ENCODE measurements at places on chromosomes 11 and 22.
A peak's percentile ranks its signal among the peaks of the same experiment; 100 is the strongest.

DNA sequence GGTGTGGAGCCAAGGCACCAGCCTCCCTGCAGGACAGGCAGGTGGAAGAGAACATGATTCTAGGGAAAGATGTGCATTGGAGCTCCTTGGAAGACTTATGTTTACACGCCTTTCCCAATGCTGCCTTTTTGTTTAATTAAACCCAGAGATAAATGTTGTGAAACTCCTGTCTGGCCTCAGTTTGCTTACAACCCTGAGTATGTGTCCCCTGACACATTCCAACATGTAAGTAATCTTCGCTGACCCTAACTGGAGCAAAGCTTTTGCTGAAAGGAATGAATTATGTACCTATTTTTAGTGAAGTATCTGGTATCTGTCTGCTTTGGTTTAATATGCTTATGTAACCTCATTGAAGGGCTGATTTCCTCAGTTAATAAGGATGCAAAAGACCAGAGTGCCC, 56.7 kb downstream of the APIP start:
- no peak for DNase-seq

DNA sequence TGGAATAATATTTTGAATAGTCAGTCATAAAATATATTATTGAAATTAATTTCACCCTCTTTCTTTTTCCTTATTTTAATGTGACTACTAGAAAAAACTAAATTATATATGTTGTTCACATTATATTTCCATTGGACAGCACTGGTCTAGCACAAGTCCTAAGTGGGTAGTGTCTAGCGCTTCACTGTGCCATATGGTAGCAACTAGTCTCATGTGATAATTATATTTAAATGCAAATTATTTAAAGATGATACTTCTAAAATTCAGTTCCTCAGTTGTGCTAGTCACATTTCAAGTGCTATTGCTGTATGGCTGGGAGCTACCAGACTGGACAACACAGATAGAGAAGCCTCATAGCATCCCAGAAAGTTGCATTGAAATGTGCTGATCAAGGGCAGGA, 19.1 kb upstream of the LDLRAD3 start:
- no peak for DNase-seq

GRCh38 chr11:65576867-65577755, 1.3 kb downstream of the EHBP1L1 start:
- no peak for DNase-seq

DNA sequence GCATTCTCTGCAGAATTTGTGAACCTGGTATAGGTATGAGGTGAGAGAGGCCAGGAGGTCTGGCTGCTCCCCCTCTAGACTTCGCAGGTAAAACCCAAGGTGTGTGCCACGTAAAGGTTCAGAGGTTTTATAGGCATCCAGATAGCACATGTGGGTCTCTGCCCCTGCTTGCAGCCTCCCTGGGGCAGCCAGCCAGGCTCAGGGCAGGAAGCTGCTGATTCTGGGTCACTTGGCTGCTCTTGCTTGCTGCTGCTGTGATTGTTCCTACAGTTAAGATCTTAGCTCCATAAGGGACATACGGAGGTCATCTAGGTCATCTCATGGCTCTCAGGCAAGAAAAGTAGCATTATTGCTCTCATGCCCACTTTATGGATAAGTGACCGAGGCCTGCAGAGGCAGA, 30.2 kb downstream of the ZBTB16 start:
- no peak for DNase-seq

DNA sequence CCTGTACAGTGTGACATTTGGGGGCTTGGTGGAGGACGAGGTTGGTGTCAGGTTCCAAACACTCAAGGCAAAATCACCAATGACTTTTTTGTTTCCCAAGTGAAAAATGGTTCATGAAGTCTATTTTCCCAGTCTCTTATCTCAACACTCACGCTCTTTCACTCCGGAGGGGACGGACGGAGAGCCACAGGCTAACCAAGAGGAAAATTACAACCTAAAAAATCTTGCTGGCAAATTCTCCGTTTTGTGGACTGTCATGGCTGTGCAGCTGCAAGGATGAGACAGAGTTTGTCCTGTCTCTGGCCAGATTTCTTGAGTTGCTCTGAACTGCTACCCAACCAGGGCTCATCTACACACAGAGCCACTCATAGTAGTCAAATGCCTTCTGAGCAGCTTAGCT, 101.2 kb downstream of the ABTB2 start:
- no peak for DNase-seq

GRCh38 chr11:18243783-18244362, 4.6 kb downstream of the SAA2 start:
- DNase-seq = peak; percentile 57

DNA sequence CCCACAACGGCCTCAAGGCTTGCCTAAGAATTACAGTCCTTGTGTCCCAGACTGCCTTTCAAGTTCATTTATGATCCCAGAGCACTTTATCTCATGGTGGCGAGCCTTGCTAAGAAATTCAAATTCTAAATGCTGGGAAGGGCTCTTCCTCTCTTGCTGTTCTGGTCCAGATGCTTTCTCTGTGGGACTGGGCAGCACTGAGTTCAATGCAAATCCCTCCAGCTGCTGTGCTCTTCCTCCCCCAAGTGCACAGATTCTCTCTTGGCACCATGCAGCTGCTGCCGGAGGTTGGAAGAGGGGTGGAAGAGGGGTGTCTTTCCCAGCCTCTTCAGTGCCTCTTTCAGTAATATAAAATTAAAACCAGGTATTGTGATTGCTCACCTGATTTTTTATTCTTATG, 828.0 kb downstream of the DLG2 start:
- DNase-seq = no peak

- DNase-seq = no peak
These were observed 41.6 kb downstream of the USP35 start for GRCh38 chr11:78230161-78230877.

- no peak for DNase-seq
These were observed 35.2 kb downstream of the SGSM1 start for GRCh38 chr22:24841261-24841660.

- no peak for DNase-seq
These were observed 39.5 kb upstream of the EMID1 start for GRCh38 chr22:29166180-29166579.

DNA sequence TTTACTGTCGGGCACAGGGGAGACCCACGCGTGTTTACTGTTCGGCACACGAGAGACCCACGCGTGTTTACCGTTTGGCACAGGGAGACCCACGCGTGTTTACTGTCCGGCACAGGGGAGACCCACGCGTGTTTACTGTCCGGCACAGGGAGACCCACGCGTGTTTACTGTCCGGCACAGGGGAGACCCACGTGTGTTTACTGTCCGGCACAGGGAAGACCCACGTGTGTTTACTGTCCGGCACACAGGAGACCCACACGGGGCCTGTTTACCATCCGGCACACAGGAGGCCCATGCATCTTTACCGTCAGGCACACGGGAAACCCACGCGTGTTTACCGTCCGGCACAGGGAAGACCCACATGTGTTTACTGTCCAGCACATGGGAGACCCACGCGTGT, 525.1 kb downstream of the BRD1 start:
- DNase-seq = no peak

GRCh38 chr11:60974726-60975125, 3.2 kb downstream of the CD6 start:
- DNase-seq = no peak

- no peak for DNase-seq
These were observed 39.3 kb downstream of the PDGFB start for GRCh38 chr22:39205344-39206021.

DNA sequence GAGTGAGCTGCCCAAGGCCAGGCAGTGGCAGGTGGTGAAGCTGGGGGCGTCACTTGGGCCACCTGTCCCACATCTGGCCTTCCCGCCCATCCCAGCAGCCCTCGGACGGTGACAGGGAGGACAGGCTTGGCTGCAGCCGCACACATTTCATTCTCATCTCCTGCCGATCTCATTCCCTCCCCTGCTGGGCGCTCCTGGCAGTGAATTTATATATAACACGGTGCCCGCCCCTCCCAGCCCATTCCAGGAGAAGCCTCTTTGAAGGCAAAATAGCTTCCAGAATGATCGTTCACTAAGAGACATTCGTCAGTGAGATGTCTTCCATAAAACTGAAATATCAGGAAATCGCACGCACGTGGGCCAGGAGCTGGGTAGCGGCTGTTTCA, 861.3 kb downstream of the TBC1D22A start:
- DNase-seq = no peak

- DNase-seq = no peak
These were observed 60.7 kb downstream of the STK33 start for GRCh38 chr11:8533332-8533731.

DNA sequence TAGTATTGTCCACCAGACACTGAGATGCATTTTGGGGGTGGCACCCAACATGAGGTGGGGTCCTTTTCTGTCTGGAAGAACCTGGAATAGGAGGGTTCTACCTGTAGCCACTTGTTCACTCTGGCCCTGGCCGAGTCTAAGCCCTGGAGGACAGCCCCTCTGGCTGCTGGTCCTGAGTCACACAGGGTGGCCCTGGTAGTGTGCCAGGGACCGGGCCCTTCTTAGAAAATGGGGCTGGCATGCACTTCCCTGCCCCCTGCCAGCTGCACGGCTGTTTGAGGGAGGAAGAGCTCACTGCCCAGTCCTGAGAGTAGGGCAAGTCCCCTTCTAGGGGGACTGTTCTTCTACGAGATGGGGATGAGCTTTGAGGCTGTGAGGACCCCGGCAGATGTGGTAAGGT, 2.2 kb downstream of the PLCB3 start:
- DNase-seq = no peak

GRCh38 chr11:32885556-32885955, 7.1 kb upstream of the QSER1 start:
- DNase-seq = no peak

DNA sequence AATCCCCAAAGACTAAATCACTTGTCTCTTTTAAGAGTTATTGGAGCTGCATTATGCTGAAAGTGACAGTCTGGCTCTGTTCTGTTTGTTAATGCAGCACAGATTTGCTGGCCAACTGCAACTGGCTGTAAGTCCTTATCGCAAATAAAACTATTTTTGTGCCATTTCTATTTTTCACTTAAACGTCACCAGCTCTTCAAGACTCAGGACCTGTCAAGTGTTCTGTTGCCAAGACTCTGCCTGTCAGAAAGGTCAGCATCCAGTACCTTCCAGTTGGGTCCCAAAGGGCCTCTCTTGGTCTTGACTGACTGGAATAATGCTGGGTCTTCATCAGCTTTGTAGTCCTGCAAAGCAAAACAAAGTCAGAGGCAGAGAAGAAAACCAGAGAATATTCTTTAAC, 45.6 kb downstream of the PITPNB start:
- no peak for DNase-seq

GRCh38 chr11:6737872-6738466, 33.8 kb downstream of the OR2AG2 start:
- peak; percentile 40 for DNase-seq

DNA sequence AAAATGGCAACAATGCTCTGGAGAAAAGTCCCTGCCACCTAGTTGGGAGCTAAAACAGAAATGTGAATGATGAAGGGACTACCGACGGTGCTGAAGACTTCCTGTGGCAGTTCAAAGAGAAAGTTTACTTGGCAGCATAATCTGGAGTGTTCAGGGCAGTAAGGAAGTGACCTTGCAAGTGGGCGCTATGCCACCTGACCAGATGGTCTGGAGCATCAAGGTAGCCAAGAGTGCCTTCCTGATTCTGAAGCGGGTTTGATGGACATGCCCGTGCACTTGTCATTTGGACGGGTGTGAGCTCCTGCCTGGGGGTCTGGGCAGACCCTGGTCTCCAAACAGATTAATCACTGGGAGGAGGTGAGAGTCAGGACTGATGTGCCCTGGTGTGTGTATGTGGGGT, 1.8 kb upstream of the SNX19 start:
- DNase-seq = no peak

- no peak for DNase-seq
These were observed 11.4 kb upstream of the VSTM5 start for GRCh38 chr11:93861808-93862207.

DNA sequence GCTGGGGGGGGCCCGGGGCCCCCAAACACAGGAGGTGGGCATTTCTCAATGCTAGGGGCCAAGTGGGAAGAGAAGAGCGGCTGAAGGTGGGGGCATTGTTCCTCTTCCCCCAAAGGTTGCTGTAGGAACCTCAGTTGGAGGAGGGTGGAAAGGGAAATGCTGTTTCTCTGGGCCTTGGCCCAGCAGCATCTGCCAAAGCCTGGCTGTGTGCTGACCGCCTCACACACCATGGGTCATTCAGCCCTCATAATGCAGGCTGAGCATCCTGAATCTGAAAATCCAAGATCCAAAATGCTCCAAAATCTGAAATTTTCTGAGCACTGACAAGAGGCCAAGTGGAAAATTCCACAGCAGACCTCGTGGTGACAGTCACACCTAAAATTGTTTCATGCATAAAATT, 49.0 kb upstream of the BID start:
- no peak for DNase-seq

DNA sequence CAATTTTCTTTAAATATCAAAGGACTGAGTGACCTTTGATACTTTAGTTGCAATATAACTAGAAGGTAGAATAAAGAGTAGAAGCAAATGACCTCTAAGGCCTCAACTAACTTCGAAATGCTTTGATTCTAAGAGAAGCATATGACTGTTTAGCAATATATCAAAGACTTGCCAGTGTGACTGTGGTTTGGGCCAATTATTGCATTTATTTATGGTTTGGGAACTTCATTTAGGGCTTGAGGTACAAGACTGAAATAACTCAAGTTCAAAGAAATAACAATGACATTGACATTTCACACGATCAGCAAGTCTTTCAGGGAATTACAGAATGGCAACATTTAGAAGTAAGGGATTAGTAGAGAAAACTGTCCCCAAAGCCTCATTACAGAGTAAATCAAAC, 709.7 kb upstream of the LRRC4C start:
- DNase-seq = no peak

DNA sequence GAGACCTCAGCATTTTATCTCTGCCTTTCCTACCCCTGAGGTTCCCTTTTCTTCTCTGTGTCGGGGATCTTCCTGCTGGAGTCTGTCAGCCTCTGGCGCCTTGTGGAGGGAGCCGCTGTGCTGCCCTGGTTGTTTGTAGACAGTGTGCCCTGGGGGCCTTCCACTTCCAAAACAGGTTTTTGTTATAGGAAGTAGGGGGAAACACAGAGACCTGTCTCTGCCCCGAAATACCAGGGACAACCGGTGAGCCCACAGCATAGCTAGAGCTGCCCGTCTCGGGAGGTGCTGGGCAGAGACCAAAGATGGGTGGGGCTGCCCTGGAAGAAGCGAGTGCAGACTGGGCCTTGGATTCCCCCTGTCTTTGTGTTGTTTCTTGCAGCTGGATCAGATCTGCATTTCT, 8.0 kb downstream of the NCAPH2 start:
- DNase-seq = no peak

GRCh38 chr11:12456651-12457579, 79.5 kb downstream of the PARVA start:
- no peak for DNase-seq

DNA sequence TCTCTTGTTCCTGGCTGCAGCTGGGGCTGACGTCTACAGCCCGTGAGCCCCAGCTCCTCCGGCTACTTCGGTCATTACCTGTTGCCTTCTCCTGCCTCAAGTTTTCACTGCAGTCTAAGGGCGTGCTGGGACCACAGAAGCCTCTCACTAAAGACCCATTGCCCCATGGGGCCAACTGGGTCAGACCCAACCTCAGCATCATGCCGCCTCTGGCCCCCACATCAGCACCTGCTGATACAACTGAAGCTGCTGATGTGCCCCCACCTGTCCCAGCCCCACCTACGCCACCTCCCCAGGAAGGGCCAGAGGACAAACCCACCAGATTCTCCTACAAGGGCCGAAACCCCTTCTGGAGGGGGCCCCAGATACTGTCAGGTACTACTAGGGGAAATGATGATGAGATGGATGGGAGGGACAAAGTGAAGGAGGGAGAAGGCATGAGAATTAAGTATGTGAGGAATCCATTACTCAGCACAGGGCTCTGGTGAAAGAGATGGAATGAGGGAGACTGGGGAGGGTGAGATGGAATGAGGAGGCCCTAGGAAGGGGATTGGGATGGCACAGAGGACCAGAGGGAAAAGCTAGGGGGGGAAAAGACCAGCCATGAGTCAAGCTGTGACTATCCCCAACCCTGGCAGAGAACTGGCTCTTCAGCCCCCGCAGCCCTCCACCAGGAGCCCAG, 5.1 kb downstream of the C11orf42 start:
- no peak for DNase-seq
